ENCODE measurements at places on chromosomes 2 and 18.

GRCh38 chr2:42959234-42960001, 167.0 kb upstream of the HAAO start:
- DNase-seq = no peak

DNA sequence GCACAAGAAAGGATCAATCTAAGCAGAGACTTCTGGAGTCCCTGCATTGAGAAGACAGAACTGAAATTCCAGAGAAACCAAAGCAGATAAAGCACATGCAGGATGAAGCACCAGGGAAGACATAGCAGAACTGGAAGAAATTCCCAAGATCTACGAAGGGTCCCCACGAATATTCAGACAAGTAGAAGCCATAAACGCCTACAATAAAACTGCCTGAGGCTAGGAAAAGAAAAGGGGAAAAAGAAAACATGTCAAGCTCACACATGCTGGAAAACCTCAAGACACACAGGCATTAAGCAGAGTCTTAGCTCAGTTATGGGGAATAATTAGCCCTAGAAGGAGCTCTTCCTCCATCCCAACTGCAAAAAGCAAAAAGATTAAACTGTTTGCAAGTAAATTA, 171.2 kb downstream of the NBAS start:
- no peak for DNase-seq

DNA sequence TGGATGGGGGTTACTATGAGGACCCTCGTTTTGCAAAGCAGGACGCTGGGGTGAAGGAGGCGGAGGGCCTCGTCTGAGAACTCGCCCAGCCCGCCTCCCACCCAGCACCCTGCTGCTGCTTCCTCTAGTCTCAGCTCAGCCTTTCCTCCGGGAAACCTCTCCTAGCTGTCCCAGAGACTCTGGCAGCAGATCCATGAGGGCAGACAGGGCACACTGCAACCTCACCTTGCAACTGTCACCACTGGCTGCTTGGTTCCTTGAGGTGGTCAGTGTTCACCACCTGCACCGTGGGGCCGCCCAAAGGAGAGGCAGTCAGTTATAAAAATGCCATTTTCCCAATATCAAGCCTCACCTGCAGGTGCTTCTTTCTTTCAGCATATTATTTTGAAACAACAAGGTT, 45.6 kb downstream of the PARD6G start:
- no peak for DNase-seq

GRCh38 chr2:145655165-145655765, 1135.3 kb upstream of the ZEB2 start:
- DNase-seq = no peak

GRCh38 chr18:24835751-24836150, 375.3 kb downstream of the HRH4 start:
- DNase-seq = no peak

- no peak for DNase-seq
Measured at GRCh38 chr2:120255071-120255470, 2.4 kb downstream of the RALB start.

GRCh38 chr2:238243496-238244076, 3.7 kb upstream of the HES6 start:
- no peak for DNase-seq

DNA sequence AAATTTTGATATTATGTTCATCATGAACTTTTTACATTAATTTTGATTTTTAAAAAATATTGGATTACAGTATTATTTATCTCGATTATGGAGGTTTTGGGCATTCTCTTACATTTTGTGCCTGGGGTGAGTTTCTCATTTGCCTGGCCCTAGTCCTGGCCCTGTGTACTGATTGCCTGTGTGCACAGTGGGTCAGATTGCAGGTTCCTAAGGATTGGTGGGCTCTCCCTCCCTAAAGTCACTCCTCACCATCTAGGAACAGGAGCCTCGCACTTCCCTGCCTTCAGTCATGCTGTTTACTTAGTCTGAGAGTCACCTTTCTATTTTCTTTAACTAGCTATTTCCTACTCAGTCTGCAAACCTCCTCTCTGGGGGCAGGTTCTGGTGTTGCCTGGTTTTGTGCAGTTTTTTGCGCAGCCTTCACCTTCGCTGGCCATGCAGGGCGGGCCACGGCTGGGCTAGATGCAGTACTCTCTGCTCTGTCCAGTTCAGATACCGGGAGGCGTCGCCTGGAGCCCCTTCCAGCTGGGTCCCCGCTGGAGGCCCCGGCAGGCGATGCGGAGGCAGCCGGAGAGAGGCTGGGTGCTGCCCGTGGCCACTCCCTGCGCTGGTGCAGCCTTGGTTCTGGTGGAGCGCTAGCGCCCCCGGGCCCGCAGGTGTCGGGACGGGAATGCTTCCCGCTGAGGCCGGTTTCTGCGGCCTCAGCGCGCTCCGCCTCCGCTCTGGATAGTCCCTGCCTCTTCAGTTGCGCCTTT, 23.3 kb upstream of the MC5R start:
- peak; percentile 82 for DNase-seq

DNA sequence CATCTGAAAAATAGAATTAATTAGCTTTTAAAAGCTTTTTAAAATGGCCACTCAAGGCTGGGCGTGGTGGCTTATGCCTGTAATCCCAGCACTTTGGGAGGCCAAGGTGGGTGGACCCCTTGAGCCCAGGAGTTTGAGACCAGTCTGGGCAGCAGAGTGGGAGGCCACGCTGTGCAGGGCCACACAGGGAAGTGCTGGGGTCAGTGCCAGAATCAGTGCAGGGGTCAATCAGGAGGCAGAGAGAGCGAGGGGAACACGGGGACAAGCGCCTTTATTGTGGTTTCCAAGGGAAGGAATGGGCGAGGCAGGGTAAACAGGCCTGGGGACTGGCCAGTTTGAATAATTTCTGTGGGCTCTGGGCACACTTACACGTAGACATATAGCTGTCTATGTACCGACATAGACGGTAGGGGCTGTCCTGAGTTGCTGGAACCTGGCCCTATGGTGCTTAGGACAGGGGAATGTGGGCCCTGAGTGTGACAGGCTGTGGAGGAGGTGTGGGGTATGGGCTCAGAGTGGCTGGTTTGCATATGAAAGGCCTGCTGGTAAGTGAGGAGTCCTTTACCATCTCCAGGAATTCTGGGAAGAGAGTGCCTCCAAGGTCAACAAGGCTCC, 42.9 kb downstream of the DYSF start:
- DNase-seq = no peak

GRCh38 chr2:3463944-3464343, 55.4 kb downstream of the ADI1 start:
- DNase-seq = no peak

DNA sequence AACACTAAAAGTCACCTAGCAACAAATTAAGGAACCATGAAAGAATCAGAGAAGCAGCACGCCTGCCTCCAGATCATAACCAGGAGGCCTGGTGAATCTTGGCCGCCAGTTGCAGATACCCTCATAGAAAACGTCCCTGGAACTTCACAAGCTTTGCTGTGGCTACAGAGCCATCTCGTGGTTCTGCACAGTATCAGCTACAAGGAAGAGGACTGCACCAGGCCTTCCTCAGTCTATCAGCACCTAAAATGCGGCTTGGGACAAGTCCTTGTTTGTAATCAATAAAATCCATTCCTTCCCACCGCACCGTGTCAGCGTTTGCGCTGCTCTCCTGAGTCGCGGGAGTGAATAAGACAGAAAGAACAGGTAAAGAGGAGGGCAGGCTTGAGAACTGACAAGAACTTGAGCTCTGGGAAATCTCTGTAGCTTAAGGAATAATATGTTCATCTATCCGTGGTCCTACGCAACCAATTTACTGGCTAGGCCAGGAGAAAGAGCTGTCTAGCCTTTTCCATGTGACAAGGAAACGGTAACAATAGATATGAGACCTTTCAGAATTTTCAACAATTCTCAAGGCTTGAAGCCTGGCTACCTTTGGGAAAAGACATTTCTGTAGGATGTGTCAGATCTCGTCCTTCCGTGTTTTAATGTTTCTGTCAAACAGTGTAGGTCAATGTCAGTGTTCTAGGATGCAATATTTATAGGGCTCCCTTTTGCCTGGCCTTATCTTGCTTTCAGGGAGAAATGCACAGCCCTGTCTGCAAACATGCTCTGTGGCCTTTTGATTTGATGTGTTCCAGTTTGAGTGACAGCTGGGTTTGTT, 128.5 kb upstream of the RAB12 start:
- peak; percentile 20 for DNase-seq

DNA sequence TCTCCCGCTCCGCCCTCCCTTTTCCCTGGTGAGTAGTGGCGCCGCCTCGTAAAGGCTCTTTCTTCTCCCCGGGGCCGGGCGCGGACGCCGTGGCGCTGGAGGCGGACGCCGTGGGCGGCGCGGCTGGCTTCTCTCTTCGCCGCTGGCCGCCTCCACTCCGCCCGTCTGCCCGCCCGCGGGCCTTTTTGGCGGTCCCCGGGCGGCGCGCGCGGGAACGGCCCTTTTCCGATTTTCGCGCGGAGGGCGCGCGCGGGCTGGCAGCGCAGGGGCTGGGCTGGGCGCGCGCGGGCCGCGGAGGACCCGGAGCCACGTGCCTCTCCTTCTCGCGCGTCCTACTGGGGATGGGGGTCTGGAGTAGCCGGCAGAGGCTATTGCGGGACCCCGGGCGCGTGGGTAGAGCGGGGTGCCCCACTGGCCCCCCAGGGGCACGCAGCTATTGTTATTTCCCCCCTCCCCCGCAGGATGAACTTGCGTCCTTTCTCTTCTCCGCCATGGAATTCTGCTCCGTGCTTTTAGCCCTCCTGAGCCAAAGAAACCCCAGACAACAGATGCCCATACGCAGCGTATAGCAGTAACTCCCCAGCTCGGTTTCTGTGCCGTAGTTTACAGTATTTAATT, 472 bp downstream of the SLC20A1 start:
- DNase-seq = peak; percentile 75

GRCh38 chr2:225764346-225764745, 364.8 kb downstream of the NYAP2 start:
- DNase-seq = no peak

- no peak for DNase-seq
Measured at GRCh38 chr2:239330836-239331235, 70.0 kb downstream of the HDAC4 start.

GRCh38 chr2:197131558-197131855, 179.1 kb downstream of the ANKRD44 start:
- no peak for DNase-seq

- no peak for DNase-seq
Measured at GRCh38 chr18:30455741-30456140, 586.8 kb downstream of the DSC3 start.

GRCh38 chr2:179467111-179467510, 202.5 kb upstream of the SESTD1 start:
- DNase-seq = no peak

DNA sequence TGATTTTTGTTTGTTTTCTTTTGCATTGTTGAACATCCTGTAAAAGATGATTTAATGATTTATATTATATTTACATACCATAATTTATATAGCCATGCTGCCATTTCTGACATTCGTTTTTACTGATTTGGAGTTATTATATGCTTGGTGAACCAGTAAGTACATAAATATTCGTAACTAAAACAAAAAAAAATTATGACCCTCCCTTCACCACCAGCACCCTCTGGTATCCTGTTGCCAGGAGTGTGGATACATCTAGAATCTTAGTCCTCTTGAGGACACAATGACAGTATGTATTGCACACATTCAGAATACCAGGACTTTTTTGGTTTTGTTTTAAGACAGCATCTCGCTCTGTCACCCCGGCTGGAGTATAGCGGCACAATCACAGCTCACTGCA, 43.9 kb upstream of the B3GNT7 start:
- no peak for DNase-seq

GRCh38 chr2:120999377-121000097, 263.9 kb downstream of the GLI2 start:
- no peak for DNase-seq

- no peak for DNase-seq
Measured at GRCh38 chr2:99600981-99601651, 111.3 kb upstream of the REV1 start.

GRCh38 chr2:62811972-62812371, 106.5 kb downstream of the EHBP1 start:
- DNase-seq = no peak

DNA sequence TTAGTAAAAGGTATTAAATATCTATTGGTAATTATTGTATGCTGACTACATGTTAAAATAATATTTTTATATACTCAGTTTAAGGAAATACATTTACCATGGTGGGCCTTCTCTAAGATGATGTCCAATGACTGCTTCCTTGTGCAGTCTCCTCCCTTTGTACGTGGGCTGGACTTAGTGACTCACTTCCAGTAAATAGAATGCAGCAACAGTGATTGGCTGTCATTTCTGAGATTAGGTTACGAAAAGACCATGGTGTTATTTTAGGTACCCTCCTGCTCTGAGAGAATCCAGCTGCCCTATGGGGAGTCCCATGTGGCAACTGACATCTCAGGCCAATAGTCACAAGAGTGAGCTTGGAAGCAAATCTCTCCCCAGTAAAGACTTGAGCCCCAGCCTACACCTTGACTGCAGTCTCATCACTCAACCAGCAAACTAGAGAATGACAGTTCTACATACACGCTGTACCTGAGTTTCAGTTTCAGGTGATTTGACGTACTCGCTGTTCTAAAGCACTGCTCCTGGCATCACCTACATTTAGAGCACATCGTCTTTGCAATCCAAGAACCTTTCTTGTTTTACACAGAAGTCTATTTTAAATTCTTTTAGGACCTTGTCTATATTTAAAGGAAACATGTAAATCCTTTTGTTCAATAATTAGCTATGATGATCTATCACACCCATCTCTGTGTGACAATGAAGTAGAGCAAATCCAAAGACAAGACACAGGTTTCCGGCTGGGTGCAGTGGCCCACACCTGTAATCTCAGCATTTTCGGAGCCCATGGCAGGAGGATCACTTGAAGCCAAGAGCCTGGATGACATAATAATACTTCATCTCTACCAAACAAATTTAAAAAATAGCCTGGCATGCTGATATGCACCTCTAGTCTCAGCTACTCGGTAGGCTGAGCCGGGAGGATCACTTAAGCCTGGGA, 87.2 kb downstream of the COBLL1 start:
- DNase-seq = no peak

DNA sequence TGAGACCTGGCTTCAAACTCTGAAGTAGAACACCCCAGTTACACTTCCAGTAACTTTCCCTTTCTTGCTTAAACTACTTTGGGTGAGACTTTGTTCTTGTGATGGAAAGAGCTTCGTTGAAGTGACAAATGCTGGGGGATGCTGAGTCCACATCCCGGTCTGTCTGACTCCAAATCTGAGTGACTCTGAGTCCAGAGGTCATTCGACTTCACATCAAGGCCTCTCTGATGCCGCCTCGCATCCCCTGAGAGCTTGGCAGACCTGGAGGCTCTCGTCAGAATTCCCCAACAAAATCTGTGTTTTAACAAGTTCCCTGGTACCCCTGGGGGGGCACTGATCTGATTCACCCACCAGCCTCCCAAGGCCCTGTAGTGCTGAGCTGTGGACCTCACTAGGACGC, 31.6 kb upstream of the ROCK2 start:
- no peak for DNase-seq

DNA sequence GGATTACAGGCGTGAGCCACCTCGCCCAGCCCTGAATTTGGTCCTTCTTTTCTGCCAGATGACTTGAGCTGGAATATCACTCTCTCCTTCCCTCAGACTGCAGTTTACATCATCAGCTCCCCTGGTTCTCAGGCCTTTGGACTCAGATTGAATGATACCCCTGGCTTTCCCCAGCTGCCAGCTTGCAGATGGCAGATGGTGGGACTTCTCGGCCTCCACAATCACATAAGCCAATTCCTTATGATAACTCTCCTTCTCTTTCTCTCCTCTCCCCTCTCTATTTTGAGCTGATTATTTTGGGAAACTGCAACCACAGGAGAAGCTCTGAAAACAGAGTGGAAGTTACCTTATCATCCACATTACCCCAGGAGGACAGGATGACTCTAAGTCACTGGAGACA, 33.4 kb upstream of the ATP8B1 start:
- no peak for DNase-seq

GRCh38 chr2:37623971-37624900, 47.2 kb downstream of the CDC42EP3 start:
- DNase-seq = peak; percentile 42

GRCh38 chr2:227884511-227884947, 13.1 kb downstream of the DAW1 start:
- DNase-seq = peak; percentile 8

Measured in NCI-H345 (cell line).